ENCODE measurements at places on chromosomes 6 and 20. TPM values are rescaled to one million over a fixed set of nuclear protein-coding genes. Genes with fewer than 3 reads are reported as not detected.

CALHM4 gene
- total RNA-seq, result 0.13 TPM

WRNIP1 gene
- total RNA-seq, result 49.1 TPM

NR2E1 gene
- total RNA-seq, result not detected

ENPP5 gene
- under 0.01 TPM for total RNA-seq

GRM1 gene
- total RNA-seq, result 0.13 TPM

EYA4 gene
- under 0.01 TPM for total RNA-seq

HDGFL1 gene
- not detected for total RNA-seq

HRH3 gene
- total RNA-seq, result not detected

SLC22A7 gene
- not detected for total RNA-seq

UBE2C gene
- total RNA-seq, result 9.6 TPM

MEP1A gene
- not detected for total RNA-seq

POPDC3 gene
- total RNA-seq, result 0.39 TPM

E2F1 gene
- total RNA-seq, result 7.6 TPM

SOX18 gene
- 75.7 TPM for total RNA-seq

MAK gene
- not detected for total RNA-seq

ECT2L gene
- total RNA-seq, result not detected

ABHD16B gene
- total RNA-seq, result not detected

CRIP3 gene
- total RNA-seq, result not detected

C20orf144 gene
- total RNA-seq, result under 0.01 TPM

EEF1A2 gene
- 22.0 TPM for total RNA-seq

ANKRD66 gene
- total RNA-seq, result not detected
